Retinal pigment epithelial cell (primary cell): ENCODE measurements at places on chromosomes 2 and 18.

GRCh38 chr2:121897335-121897970 is 142.0 kb downstream of the TSN start:
- DNase-seq: no peak

- DNase-seq: no peak
Measured at GRCh38 chr18:2409906-2410305, 161.4 kb downstream of the METTL4 start.

DNA sequence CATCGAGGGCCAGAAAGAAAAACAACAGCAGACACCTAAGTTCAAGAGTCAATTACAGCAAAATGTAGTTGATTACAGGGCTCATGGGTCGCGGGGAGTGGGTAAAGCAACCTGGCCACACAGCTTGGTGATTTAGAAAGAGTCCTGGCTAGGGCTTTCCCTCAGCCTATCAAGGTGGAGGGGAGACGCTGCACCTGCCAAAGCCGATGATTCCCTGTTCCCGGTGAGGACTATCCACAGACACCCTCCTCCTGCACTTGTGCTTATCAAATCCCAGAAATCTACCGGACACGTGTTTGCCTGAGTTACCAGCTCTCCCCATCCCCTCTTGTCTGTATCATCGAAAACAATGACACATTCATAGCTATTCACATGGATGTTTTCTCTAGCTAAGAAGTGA is 7.0 kb upstream of the SOX11 start:
- DNase-seq: no peak

- no peak for DNase-seq
Measured at GRCh38 chr18:31970617-31971016, 27.7 kb upstream of the TRAPPC8 start.

DNA sequence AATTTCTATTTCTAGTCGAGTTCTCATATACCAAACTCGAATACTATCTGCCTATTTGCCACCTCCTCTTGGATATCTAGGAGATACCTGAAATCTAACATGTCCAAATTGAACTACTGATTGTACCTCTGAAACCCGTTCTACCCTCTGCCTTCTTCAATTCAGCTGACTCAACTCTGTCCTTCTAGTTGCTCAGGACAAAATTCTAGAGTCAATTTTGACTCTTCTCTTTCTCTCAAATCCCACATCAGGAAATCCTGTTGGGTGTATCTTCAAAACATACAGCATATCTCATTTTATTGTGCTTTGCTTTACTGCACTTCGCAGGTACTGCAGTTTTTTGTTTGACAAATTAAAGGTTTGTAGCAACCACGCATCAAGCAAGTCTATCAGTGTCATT is 137.8 kb downstream of the ZAP70 start:
- no peak for DNase-seq

DNA sequence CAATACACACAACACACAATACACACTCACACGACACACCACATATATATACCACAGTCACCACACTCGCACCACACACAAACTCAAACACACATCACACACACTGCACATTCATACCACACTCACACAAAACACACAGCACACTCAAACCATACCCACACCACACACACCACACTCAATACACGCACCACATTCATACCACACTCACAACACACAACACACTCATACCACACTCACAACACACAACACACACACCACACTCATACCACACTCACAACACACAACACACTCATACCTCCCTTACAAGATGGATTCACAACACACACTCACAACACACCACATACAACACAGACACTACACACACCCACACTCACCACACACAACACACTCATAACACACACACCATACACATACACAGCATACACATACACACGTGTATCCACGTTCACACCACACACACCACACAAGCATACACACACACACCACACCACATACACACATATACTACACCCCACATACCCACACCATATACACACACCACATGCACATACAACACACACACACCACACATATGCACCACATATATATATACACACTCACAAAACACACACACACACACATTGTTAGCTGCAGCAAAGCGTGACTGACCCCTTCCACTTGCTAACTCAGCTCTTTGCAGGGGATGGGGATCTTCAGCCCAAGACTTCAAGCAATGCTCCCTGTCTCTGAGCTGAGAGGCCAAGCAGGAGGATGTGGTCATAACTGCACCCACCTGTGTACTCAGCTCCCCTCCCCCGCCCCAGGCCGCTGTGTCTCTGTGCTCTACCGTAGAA is 59.0 kb downstream of the SDC1 start:
- no peak for DNase-seq

DNA sequence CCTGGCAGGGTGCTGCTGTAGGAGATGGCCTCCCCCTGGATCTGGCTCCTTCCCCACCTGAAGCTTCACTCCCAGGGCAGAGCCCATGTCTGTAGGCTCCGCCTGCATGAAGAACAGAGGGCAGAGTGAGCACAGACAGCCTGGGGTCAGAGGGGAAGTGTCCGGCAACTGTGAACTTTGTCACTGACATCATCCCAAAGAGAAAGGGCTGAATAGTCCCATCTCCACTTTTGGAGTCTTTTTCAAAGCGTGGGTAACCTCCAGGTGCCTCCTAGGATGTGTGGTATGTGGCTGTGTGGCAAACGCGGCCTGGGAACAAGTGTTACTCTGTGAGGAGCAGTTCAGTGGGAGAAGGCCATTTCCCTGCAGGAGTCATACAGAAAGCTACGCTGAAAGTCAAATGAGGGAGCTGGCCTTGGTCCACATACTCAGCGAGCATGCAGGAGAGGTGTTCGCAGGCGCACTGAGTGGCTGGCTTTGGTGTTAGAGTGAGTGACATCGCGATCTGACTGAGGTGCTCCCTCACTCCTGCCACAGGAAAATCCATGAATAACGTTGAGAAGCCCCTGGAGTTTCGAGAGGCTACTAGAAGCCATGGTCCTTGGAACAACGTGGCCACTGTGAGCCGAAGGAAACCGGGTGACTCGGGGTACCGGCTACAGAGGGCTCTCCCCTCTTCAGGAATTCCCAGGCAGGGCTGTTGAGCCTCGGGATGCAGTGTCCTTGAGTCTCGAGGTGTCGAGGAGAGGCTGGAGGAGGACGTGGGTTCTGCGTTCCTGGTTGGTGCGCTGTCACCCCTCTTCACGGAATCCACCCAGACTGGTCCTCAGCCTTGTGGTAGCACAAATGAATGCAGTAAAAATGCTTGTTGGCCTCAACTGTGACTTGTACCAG is 54.7 kb downstream of the CABLES1 start:
- no peak for DNase-seq

- DNase-seq: no peak
Measured at GRCh38 chr2:221981912-221982470, 316.8 kb downstream of the PAX3 start.

DNA sequence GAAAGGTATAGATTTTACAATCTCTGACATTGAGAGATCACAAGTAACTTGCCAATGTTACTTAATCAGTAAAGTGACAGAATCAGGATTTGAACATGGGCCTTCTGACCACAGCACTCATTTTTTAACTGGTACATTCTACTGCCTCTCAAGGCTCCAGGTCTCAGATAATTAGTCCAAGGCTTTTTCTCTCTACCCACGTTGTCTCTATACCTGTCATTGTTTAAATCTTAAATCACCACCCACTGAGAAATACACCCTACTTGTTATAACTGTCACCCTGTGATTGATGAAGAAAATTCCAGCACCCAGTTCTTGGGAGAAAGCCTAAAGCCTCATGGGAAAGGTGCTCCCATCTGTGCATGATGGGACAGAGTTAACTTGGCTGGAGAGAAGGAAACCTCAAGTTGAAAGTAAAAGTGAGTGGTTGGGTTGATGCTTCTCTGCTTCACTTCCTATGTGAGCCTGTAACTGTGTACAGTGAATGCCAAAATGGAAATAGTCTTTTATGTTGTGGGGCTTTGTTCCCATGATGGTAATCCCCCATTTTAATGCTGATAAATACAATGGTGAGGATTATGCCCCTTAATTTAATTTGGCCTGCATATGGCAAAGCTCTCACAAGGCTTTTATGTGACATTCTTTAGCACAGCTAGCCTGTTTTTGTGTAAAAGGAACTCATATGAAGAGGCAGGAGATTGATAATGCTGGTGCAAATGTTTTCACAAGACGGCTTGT is 190.1 kb upstream of the SP5 start:
- DNase-seq: no peak

GRCh38 chr2:227570615-227571014 is 28.1 kb upstream of the SCYGR2 start:
- DNase-seq: no peak

- DNase-seq: no peak
Measured at GRCh38 chr18:35619464-35619863, 37.9 kb downstream of the GALNT1 start.

DNA sequence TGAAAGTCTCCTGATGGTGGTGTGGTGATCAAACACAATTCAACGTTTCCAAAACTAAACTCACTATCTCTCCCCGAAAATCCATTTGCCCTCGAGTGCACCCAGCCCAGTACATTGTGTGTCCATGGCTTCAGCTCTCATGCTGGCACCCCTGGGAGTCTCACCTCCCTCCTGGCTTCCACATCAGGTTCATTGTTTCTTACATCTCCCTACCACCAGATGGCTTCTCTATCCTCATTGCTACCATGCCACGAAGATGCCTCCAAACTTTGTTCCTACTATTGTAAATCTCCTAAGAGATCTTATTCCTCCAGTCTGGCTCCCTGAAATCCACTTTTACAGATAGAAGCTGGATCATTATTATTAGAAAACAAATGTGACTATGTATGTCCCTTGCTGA is 197.0 kb downstream of the MYT1L start:
- DNase-seq: no peak

DNA sequence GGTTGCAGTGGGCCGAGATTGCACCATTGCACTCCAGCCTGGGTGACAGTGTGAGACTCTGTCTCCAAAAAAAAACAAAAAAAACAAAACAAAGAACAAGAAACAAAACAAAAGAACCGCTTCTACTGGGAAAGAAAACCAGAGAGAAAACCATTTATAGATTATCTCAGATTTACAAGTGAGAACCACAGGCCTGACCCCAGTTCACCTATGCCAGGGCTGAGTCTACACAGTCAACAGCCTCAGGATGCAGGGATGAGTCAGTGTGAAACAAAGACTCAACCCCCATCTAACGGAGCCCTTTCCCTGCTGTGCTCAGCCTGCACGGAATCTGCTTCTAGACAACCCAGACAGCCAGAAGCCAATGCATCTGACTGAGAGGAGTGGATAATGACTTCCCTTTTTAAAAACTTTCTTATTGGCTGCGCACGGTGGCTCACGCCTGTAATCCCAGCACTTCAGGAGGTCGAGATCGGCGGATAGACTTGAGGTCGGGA is 25.5 kb upstream of the YWHAQ start:
- peak; percentile 80 for DNase-seq

GRCh38 chr2:222330910-222331309 is 32.1 kb upstream of the PAX3 start:
- DNase-seq: no peak

- no peak for DNase-seq
Measured at GRCh38 chr18:62399781-62400308, 74.7 kb downstream of the TNFRSF11A start.

- DNase-seq: no peak
Measured at GRCh38 chr18:6434481-6434880, 19.8 kb upstream of the L3MBTL4 start.

- DNase-seq: no peak
Measured at GRCh38 chr2:8232871-8233270, 449.0 kb upstream of the ID2 start.

- no peak for DNase-seq
Measured at GRCh38 chr2:100060875-100061274, 81.5 kb downstream of the AFF3 start.

- DNase-seq: no peak
Measured at GRCh38 chr2:239215136-239215925, 185.5 kb downstream of the HDAC4 start.

DNA sequence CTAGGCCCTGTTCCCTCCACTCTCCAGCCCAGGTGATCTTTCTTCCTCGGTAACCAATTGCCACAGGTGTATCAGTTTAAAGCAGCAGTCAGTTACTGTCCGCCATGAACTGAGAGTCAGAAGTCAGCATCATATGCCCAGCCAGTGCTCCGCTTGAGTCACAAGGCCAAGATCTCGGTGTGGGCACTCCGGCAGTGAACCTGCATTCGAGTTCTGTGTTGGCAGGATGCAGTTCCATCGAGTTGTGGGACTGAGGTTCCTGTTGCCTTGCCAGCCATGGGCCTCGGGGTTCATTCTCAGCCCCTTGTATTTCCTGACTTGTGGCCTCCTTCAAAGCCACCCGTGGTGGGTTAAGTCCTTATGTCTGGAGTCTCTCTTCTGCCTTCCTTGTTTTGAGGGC is 3.1 kb upstream of the TMEM185B start:
- DNase-seq: no peak

- no peak for DNase-seq
Measured at GRCh38 chr18:9612215-9612830, 2.0 kb downstream of the PPP4R1 start.

DNA sequence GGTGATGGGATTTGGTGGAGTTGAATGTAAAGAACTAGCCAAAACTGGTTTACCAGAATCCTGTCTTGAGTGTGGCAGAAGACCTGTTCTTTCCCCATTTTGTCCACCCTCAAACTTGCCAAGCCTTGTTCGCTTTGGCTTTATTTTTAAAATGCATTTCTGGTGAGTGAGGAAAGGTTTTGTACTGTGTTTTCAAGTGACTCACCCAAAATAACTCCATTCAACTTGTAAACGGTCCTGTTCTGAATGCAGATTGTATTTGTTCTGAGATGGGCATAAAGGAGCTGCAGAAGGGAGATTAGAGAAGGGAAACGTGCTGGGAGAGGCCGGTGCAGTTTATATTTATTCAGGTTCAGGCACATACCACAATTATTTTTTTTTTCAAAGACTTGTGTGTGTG is 5.3 kb upstream of the ITPRID2 start:
- no peak for DNase-seq

DNA sequence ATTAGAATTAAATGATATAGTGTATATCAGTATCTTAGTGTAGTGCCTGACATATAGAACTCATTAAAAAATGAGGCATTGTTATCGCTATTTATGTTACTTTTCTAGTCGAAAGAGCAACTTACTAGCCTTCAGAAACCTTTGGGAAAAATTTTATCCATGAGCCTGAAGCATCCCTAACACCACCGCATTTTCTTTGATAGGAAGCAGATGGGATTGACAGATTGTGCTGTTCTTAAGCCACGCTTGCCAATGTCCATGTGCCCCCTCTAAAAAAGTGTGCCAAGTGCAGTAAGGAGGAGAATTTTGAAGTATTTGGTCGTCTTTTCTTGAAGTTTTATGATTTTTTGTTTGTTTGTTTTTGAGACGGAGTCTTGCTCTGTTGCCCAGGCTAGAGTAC is 29.1 kb downstream of the PPM1B start:
- DNase-seq: no peak

DNA sequence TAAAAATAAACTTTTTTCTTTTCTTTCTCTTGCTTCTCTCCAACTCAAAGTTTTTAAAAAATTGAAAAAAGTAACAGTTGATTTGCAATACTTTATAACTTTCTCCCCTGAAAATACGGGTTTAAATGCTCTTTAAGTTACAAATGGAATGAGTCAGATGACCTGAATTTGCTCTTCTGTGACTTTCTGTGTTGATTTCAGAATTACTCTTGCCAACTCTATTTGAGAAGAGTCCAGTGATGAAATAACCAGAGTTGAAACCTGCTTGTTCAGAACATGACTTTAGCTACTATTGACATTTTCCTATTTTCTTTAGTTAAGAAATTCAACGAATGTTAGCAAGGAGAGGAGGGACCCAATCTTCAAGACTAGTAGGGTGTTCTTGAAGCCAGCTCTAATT is 146.1 kb upstream of the ZSWIM2 start:
- DNase-seq: no peak
